HT1080 (cell line): ENCODE measurements at places on chromosomes 13 and 19.

DNA sequence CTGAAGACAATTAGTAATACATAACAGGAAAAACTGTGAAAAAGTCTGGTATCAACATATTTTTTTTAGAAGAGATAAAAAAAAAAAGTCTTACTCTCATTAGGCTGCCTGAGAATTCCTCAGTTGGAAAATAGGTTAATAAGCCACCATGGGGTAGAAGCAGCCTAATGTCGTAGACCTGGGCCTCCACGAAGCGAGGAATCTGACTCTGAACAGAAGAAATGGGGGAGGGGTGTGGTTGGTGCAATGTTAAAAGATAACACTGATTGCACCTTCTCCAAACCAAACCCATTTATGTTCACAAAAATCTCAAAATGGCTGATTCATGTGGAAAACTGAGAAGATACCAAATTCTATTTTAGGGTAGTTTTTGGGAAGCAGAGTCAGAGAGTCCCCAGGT is 62.4 kb downstream of the MPHOSPH8 start:
- DNase-seq = no peak

- peak; percentile 18 for DNase-seq
Observed at GRCh38 chr19:14731200-14731599, 41.4 kb downstream of the ZNF333 start.

- no peak for DNase-seq
Observed at GRCh38 chr19:41546386-41546789, 29.6 kb upstream of the CEACAM21 start.

- no peak for DNase-seq
Observed at GRCh38 chr19:52941941-52942385, 18.7 kb upstream of the ZNF888 start.

DNA sequence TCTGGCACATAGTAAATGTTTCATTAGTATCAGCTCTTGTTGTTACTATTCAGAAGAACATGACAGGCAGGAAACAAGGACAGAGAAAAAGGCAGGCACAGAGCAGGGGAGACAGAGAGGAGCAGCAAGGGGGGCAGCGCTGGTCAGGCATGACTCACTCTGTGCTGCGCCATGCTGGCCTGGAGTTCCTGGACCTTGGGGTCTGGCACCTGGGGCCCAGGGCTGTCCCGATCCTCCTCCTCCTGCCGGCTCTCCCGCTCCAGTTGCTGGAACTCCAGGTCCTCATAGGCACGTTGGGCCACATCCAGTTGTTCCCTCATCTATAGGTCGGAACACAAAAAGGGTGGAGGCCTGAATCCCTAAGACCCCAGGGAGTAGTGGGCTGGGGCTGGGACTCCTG is 7.6 kb downstream of the PHLDB3 start:
- no peak for DNase-seq

DNA sequence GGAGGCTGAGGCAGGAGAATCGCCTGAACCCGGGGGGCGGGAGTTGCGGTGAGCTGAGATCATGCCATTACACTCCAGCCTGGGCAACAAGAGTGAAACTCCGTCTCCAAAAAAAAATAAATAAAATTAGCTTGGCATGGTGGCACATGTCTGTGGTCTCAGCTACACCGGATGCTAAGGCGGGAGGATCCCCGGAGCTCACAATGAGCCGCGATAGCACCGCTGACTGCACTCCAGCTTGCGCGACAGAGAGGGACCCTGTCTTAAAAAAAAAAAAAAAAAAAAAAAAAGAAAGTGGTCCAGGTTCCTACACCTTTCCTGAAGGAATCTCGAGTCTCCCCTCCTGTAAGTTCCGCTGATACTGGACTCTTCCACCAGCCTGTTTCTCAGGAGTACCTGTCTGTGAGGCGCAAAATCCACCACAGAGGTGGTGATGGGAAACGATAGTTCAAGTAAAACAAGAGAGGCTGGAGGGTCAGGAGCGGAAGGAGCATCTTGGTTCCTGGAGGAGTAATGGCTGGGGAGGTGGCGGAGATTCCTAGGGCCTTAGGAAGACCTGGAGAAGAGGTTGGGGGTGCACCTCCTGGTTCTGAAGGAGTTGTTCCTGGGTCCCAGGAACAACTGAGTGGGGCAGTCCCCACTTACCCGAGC is 471 bp downstream of the FUT1 start:
- DNase-seq = no peak
